ENCODE measurements at places on chromosomes 1 and 21.
A peak's percentile ranks its signal among the peaks of the same experiment; 100 is the strongest.

- DNase-seq: no peak
These were observed 195.9 kb downstream of the KCNT2 start for GRCh38 chr1:196412326-196412725.

GRCh38 chr1:37064039-37064438, 29.7 kb upstream of the GRIK3 start:
- DNase-seq: peak; percentile 92

DNA sequence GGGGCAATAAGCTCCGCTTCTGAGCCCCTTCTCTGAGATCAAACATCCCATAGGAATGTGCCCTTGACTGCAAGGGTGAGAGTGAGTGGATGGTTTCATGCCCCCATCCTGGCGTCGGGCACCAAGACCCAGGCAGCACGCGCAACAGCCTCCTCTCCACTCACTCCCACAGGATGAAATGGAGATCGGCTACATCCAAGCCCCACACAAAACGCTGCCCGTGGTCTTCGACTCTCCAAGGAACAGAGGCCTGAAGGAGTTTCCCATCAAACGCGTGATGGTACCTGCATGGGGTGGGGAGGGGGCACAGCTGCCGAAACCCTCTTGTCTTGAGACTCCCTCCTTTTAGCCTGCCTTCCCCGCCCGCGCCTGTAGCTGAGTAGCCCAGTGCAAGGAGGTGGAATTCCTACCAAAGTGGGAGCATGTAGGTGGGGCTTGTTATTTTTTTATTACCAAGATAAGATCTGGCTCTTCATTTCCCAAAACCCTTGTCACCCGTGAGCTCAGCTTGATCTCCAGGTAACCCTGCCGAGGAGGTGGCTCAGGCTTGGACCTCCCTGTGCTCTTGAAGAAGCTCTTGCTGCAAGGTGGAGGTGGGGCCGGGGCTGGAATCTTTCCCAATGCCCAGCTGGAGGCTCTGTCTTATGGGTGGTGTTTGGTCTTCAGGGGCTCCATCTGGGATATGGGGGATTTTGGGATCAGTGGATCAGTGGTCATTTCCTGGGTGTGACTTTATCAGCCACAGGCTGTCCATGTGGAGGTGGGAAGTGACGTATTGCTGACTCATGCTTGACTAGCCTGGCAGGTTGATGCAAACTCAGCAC, 24.0 kb upstream of the PADI6 start:
- no peak for DNase-seq

DNA sequence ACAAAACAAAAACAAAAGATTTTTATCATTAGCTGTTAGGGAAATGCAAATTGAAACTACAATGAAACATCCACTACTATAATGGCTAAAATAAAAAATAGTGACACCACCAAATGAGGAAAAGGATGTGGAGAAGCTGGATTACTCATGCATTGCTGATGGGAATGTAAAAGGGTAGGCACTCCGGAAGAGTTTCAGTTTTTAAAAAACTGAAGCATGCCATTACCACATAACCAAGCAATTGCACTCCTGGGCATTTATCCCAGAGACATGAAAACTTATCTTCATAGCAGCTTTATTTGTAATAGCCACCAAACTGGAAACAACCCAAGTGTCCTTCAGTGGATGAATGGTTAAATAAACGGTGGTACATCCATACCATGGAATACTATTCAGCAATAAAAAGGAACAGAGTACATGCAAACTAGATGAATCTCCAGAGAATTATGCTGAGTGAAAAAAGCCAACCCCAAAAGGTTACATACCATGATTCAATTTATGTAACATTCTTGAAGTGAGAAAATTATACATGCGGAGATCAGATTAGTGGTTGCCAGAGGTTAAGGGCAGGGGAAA, 14.5 kb upstream of the CFAP298 start:
- no peak for DNase-seq

- DNase-seq: no peak
These were observed 756.0 kb upstream of the ADGRL2 start for GRCh38 chr1:81044708-81045107.

DNA sequence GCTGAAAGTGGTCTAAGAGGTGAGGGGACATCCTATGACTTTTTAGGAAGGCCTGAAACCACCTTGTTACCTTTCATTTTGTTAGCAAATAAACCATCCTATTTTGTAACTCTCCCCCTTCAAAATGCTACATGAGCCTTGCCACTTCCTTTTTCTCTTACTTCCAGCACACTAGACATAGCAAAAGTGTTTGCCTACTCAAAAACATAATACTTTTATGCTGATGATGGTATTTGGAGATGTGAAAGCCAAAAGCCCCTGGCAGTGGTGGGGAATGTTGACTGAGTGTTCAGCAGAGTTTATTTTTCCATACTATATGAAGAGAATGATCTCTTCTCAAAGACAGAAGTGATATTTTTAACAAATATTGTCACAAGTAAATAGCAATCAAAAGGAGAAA, 134.2 kb downstream of the EDEM3 start:
- DNase-seq: no peak

GRCh38 chr1:200409203-200409760, 554 bp downstream of the ZNF281 start:
- no peak for DNase-seq

DNA sequence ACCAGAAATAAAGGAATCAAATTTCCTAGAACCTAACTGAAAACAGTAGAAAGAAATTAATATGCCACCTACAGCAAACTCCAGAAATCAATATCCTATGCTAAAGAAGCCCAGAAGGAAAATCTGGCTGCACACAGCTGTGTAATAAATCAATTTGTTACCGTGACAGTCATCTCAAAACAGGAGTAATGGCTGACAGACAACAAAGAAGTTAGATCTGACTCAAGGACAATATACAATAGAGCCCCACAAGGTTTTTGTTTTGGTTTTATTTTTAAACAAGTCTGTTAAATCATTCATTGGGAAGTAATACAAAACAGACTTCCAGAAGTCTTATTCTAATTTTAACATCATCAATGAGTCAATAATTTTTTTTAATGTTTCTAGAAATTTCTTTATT, 168.4 kb downstream of the RERE start:
- no peak for DNase-seq

DNA sequence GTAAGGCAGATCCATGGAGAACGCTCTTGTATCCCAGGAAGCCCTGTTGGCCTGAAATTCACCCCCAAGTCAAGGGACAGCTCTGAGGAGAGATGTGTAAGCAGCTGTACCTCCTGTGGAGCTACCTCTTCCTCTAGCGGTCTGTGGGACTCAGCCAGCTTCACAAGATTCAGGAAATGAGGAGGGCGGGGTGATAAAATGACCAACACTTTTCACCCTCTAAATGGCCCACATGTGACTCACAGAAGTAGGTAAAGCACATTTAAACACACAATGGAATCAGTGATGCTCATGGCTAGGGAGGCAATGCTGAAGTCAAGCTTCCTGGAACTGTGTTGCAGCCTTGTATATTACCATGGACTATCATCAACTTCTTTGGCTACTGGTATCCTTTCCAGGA, at the start of gene SH2D1B:
Gene SH2D1B, minus strand, starts transcription at position 135 of the 400 bp plus-strand sequence. Its CDS starts 120 bp downstream, at position 15.
- DNase-seq: no peak

GRCh38 chr1:11807133-11807532, 1.1 kb downstream of the CLCN6 start:
- no peak for DNase-seq

DNA sequence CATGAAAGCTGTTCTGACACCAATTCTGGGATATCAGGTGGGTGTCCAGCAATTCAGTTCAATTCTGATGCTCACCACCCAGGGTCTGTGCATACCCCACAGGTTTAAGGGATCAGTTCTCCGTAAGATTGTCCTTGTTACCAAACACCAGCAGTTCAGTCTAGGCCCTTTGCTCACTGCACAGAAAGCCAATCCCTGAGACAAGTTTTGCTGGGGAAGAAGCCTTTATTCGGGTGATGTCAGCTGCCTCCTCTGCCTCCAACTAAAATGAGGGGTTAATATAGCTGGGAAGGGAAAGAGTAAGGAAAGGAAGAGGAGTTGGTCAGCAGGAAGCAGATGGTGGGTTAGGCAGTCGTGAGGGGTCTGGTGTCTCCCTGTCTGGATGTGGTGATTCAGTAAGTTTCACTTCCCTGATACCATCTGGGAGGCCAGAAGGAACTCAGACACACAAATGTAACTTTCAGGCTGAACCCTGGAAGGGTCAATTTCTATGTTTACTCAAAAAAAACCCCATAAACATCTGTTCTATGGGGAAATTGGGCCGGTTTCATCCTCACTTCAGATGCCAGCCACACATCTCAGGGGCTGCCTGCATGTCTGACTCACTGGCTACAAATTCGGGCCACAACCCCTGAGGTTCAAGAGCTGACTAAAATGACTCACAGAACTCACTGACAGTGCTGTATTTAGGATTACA, 83.3 kb upstream of the PGBD5 start:
- no peak for DNase-seq

DNA sequence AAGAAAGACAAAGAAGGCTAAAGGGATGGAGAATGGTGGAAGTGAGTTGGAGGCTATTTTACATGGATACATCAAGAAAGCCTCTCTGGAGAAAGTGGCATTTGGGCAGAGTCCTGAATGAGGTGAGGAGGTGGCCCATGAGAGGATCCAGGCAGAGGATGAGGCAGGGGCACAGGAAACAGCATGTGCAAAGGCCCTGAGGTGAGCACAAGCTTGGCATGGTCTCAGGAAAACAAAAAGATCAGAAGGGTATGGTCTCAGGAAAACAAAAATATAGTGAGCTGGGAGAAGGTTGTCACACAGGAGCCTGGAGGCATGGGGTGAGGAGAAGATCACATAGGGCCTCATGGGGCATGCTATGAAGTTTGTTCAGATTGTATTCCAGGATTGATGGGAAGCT, 62.1 kb upstream of the F3 start:
- no peak for DNase-seq

DNA sequence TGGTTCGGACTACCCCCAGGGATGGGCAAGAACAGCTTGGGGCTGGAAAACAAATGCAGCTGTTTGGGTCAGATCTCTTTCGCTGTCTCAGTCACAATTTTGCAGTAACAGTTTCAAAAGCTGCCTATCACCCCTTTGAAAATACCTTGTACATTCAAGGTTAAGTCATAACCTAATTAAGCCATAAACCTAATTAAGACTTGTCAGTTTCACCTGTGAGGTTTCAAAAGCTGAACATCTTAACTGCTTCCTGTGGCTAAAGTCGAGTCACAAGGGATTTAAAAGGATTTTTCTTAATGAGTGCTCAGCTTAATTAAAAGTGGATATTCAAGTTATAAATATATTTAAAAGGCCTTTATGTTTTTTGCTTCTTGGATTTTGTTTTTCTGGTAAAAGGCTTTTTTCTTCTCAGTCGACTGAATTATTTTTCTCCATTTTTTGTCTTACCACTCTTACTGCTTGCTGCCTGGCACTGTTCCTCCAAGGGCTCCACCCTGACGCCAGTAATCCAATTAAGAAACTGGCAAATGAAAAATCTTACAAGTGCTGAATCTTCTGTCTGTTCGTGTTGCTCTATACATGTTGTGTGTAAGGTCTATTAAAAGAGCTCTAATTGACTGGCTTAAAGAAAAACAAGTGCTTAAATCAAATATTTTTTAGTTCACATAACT, 31.3 kb downstream of the CBR1 start:
- no peak for DNase-seq

DNA sequence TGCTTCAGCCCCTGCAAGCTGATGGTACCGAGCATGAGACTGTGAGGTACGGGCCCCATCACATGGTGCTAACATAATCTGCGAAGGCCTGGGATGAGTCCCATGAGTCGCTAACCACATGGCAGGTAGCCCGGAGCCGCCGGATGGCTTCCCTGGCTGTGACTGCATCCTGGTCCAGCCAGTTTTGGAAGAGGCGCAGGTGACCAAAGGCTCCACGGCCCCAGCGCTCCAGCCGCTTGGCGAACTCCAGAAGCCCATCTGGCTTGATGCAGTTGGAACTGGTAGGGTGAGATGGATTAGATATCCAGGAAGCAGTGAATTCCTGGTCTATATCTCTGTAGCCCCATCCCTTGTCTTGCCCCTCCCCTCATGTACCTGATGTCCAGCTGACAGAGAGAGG, 24.6 kb downstream of the LRRC41 start:
- no peak for DNase-seq

DNA sequence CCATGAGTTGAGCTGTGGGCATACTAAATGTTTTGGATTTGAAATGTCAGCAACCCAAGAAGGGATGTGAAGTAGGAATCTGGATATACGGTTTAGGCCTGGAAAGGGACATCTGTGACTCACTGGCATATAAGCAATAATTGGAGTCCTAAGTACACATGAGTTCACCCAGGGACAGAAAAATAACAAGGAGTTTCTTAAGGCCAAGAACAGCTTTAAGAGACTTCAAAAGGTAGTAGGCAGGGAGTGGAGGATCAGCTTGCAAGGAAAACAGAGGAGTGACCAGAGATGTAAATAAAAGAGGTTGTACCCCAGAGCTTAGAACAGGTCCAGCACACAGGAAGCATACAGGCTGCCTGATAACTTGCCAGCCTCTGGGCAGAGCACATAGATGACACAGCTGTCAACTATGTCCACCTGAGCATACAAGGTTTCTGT, 28.1 kb downstream of the TMEM50B start:
- no peak for DNase-seq

- DNase-seq: no peak
These were observed 107.4 kb upstream of the ADGRL2 start for GRCh38 chr1:81693316-81693715.

GRCh38 chr1:86502721-86503405, 34.1 kb downstream of the CLCA1 start:
- no peak for DNase-seq

DNA sequence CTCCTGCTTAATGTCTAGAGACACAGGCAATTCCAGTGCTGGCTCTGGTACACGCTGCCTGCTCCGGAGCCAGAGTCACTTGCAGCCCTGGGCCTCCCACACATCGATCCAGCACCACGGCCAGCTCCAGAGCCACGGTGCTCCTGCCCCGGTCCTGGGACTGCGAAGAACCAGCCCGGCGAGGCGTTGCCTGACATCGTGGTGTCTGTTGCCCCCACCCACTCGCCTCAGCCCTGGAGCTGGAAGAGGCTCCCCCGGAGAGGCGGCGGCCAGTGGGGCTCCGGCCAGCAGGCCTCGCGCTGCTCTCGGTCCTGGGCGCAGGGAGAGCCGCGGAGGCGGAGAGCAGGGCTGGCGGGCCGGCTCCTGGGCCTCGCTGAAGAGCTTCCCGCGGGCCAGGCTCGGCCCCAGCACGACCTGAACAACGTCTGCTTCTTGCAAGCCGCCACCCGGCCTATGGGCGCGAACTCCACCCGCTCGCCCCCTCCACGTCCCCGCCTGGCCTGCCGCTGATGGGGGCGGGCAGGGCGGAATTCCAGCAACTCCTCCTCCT, 364.8 kb downstream of the CEP170 start:
- no peak for DNase-seq

DNA sequence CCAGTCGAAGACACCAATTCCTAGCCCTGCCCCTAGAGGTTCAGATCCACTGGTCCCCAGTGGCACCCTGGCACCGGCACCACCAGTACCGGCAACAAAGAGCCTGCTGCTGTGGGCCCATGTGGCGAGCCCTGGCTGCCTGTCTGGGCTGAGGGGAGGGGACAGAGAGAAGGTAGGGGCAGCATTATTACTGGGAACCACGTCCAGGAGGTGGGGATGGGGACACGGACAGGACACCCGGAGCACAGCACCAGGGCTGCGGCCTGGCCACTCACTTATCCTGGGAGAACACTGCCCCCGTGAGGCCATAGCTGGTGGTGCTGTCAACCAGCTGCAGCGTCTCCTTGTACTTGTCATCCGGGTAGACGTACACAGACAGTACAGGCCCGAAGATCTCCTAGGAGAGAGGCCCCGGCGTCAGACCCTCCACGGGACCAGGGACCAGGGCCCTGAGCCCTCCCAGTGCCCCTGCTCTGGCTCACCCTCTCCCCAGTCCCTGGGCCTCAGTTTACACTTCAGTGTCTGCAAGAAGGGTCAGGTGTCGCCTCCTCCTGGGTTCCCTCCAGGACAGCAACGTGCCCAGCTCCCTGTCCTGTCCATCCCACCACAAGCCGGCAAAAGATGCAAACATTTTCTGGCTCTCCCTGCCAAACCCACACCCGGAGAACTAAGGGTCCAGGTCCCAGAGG, 15.8 kb upstream of the TAS1R2 start:
- DNase-seq: peak; percentile 61
